Gastroesophageal sphincter (tissue), 4 donors: ENCODE measurements at places on chromosomes 13 and 19. TPM values are rescaled to one million over a fixed set of nuclear protein-coding genes. Genes with fewer than 3 reads are reported as not detected.

DNA sequence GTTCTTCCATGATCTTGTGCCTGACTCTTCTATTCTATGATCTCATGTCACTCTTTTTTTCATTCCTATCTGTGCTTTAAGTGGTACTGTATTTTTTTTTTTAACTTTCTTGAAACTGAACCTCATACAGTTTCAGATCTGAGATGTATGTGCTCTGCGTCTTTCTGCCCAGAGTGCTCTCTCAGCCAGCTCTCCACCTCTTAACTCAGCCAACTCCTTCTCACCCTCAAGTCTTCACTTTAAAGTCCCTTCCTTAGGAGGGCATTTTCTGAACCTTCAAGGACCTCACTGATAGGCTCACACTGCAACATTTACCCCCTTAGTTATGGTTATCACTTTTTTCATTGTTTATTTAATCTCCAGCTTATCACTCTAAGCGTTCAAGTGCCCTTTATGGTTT lies 158.7 kb downstream of the IRS2 start:
- no peak for ATAC-seq

DNA sequence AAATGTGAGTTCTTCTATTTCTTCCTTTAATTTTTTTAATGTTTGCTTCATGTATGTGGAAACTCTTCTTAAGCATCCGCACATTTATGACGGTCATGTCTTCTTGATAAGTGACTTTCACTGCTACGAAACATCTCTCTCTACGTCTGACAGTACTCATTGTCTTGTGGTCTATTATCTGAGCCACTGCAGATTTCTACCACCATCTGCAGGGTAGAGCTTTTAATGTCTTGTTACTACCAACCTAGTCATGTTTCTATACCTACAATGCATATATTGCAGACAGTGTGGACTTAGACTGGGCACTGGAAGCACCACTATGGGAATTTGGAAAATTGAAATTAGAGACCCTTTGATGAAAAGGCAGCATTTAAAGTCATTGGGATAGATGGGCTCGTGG lies 75.4 kb upstream of the ARHGEF7 start:
- ATAC-seq = no peak

The ZFP82 gene
- 5.9 TPM for total RNA-seq

The HIPK4 gene
- not detected for total RNA-seq

- ATAC-seq = no peak
These were observed 803 bp downstream of the FLT3 start for GRCh38 chr13:28099396-28100149.

DNA sequence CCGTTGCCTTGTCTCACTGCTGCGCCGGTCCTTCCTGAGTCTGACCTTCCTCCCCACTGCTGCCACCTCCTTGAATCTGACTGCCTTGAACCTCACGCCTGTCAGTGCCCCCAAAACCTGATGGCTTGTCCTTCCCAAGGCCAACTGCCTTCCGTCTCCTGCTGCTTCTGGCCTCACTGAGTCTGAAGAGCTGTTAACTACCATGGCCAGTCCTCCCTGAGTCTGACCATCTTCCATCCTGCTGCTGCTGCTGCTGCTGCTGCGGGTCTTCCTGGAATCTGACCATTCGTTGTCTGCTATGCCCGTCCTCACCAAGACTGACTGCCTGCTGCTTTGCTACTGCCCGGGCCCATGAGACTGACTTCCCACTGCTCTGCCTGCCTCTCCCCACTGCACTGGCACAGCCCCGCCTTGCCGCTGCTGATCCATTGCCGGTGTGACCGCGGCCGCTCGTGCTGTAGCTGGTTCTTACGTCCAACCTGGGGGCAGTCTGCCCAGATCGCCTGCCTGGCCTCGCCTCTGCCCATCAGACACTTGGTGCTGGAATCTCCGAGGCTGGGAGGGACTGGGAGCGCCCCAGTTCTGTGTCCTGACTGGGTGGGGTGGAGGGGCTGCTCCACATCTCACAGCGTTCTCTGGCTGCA lies 2.9 kb upstream of the RCN3 start:
- no peak for ATAC-seq

DNA sequence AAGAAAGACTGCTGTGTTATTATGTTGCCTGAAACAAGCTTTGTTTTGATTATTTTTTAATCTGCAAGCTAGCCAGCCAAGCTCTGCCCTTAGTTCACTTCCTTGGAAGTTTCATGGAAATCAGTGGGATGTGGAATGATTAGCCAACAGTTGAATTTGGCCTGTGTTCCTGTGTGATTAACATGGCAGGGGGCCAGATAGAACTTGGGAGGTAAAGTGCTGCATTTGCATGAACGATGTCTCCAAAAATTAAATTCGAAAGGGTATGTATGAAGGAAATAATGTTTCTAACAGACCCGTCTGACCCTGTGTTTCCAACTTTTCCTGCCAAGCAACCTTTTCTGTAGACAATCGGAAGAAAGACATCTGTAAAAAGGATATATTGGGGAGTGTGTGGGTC lies 32.2 kb downstream of the UFM1 start:
- ATAC-seq = no peak

The LIM2 gene
- total RNA-seq = not detected

- no peak for ATAC-seq
These were observed 1.4 kb downstream of the GPX4 start for GRCh38 chr19:1105008-1105872.

DNA sequence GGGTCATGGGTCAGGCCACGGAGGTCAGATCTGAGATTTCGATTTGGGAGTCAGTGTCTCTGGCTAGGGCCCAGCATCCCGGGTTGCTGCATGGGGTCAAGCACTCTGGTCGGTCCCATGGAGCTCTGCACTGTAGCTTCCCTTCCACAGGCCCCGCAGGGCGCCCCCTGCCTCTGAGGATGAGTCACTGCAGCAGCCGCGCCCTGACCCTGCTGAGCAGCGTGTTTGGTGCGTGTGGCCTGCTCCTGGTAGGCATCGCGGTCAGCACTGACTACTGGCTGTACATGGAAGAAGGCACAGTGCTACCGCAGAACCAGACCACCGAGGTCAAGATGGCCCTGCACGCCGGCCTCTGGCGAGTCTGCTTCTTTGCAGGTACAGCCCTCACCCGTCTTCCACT lies 3.6 kb downstream of the CACNG7 start:
- no peak for ATAC-seq

GRCh38 chr13:21970172-21970571 lies 299.3 kb downstream of the FGF9 start:
- ATAC-seq = peak; percentile 32

The TNNI3 gene
- total RNA-seq = not detected

DNA sequence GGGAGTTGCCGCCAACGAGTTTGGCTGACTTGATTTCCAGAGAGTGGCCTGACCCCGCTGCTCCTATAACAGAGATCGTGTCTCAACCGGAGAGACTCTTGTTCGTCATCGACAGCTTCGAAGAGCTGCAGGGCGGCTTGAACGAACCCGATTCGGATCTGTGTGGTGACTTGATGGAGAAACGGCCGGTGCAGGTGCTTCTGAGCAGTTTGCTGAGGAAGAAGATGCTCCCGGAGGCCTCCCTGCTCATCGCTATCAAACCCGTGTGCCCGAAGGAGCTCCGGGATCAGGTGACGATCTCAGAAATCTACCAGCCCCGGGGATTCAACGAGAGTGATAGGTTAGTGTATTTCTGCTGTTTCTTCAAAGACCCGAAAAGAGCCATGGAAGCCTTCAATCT lies 21.6 kb downstream of the NLRP4 start:
- no peak for ATAC-seq

- ATAC-seq = no peak
These were observed 14.9 kb downstream of the UBL3 start for GRCh38 chr13:29835280-29836061.

DNA sequence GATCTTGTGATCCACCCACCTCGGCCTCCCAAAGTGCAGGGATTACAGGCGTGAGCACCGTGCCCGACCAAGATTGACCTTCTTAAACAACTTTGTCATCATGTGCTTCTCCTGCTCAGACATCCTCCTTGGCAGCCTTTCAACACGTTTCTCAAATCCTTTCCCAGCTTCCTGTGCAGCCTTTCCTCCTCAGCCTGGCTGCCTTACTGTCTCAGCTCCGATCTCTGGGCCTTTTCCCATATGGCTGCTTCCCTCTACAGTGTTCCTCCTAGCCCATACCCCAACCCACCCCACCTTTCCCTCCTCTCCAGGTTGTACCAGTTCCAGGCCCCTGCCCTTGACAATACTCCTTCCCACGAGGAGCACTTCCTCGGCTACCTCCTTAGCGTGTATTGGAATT lies 7.2 kb downstream of the PHF11 start:
- ATAC-seq = peak; percentile 16

The LGALS7 gene
- total RNA-seq = not detected

The CEACAM21 gene
- total RNA-seq = not detected

- no peak for ATAC-seq
These were observed 127.6 kb upstream of the IRS2 start for GRCh38 chr13:109913936-109914510.

- ATAC-seq = no peak
These were observed 140.3 kb downstream of the PDS5B start for GRCh38 chr13:32726374-32727037.

DNA sequence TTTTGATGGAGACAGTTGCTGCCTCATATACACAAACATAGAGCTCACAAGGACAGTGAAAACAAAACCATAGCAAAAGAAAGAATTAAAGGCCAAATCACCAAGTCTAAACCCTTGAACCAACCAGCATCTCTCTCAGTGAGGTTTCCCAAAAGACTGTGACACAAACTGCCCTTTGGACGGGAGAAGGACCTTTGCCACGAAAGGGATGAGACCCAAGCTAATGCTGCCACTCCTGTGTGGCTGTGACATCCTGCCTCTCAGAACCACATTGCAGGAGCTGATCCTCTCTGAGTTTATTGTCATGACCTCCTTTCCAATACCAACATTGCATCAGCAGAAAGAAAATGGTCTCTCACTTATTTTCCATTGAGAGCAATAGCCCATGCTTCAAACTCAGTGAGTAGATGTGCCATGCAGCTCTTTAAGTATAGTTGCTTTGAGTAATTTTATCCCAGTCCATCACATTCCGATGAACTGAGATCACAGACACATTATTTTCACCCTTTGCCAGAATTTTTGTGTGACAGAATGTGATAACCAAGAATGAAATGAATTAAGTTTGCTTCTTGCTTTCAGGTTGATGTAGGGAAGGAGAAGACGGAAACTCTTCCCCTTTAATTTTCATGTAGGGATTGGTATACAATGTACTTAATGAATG lies 133.5 kb upstream of the IRS2 start:
- ATAC-seq = no peak

The ENOX1 gene
- 10.0 TPM for total RNA-seq

GRCh38 chr19:1264801-1265614 lies 4.1 kb upstream of the CIRBP start:
- peak; percentile 20 for ATAC-seq

- no peak for ATAC-seq
These were observed 10.7 kb downstream of the ZNF846 start for GRCh38 chr19:9757544-9758501.

The CASP14 gene
- total RNA-seq = not detected

GRCh38 chr13:28548872-28549271 lies 53.9 kb upstream of the FLT1 start:
- no peak for ATAC-seq

- ATAC-seq = no peak
These were observed 120.1 kb upstream of the VSTM2B start for GRCh38 chr19:29405728-29405995.

- no peak for ATAC-seq
These were observed 66.8 kb upstream of the MCF2L start for GRCh38 chr13:112902101-112902651.
